Stimulated activated CD8-positive, alpha-beta memory T cell treated with anti-CD3 and anti-CD28 coated beads, Interleukin-12 subunit alpha, Interleukin-12 subunit beta, amount 100 ng/mL, for 4 hours (primary cell): ENCODE measurements at places on chromosomes 11 and 22.

GRCh38 chr22:43591380-43591779 is 179.6 kb downstream of the MPPED1 start:
- DNase-seq = no peak

DNA sequence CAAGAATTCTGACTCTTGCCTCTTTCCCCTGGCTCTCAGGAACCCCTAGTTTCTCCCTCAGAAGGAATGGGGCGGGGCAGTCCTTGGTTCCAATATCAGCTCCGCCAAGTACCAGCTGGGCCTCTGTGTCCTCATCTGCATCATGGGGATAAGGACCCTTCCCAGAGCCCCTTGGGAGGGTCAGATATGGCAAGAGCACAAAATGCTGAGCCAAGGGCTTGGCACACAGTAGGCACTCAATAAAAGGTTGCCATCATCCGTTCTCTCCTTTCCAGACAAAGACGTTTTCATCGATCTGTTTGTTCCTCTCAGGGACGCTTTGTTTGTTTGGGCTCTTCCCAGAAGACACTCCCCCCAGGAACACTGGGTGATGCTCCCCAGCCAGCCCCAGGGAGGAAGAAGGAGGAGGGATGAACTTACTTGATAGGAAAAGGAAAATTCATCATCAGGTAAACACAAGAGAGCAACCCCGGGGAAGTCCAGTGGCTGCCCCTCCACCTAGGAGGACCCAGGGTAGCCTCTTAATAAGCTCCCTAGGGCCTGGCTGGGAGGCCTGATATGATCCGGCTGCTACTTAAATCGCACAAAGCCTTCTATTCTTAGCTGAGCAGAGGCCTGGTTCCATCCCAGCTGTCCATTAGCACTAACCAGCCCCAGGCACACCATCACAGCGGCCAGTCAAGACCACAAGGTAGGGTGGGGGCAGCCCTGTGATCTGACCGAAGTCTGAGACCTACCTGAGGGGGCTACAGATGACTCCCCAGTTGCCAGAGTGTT is 19.6 kb downstream of the GDPD5 start:
- no peak for DNase-seq

GRCh38 chr11:66172146-66172545 is 96.3 kb upstream of the RAB1B start:
- no peak for DNase-seq

DNA sequence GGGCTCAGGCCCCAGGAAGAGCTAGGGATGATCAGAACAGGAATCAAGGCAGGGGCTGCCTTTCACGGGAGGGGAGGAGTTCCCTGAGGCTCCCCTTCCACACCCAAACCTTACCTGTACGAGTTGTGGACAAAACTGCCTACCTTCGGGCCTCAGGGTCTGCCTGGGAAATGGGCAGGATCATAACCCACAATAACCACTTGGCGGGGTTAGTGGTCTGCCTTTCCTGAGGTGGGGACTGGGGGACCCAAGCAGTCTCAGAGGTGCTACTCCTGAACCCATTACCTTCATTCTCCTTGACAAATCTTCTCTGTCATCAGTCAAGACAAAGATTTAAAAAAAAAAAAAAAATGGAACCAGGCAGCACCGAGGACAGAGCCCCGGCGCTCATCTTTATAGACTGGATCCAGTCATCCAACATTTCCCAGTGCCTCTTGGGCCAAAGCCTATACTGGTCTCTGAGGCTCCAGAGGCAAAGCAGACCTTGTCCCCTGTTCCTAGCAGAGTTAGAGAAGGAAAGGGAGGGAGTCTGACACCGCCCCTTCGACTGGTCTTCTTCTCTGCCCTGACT is 14.2 kb downstream of the P2RY6 start:
- DNase-seq = no peak

DNA sequence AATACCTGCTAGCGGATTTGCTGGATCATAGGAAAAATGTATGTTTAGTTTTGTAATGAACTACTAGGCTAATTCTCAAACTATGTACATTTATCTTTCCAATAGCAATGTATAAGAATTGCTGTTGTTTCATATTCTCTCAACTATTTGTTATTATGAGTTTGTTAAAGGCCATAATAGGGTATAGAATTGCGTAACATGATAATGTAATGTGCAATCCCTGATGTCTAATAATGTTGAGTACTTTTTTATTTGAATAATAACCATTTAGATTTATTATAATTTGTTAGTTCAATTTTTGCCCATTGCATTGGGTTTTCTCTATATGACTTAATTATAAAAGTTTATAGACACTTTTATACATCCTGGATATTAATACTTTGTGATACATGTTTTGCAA is 801.6 kb downstream of the LUZP2 start:
- no peak for DNase-seq

GRCh38 chr11:78313898-78314297 is 103.7 kb downstream of the GAB2 start:
- no peak for DNase-seq

GRCh38 chr11:125091247-125091876 is 20.1 kb downstream of the TMEM218 start:
- no peak for DNase-seq

DNA sequence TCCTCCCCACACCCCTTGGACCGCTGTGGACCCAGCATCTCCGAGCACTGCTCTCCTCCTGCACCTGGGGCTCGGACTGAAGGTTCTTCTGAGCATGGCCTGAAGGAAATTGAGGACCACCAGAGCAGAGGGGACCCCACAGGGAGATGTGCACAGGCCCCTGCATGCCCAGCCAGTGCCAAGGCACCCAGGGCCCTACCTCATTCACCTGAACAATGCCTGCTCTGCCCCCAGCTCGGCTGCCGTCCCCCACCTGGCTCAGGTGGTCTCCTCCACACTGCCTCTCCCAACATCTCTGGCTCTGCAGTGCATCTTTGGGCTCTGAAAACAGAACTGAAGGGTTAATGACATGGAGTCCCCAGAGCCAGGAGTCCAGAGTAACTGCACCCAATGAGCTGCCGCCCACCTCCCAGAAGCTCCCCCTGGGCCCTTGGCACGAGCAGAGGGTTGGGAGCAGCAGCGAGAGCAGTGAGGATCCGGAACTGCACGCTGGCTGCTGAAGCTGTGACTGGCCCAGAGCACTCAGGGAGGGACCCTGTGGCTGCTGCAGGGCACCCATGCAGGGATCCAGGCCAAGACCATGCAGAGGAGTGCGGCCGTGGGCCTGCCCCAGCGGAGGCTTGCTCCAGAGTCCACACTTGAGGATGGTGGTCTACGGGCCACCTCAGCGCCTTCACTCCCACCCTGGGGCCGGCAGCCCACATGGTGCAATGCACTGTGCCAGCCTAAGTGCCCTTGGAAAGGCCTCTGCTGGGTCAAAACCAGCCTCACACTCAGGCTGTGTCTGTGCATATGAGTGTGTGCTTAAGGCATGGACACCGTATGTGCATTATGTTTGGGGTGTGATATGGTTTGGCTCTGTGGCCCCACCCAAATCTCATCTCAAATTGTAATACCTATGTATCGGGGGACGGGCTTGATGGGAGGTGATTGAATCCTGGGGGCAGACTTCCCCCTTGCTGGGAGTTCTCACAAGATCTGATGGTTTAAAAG is 686.1 kb downstream of the TBC1D22A start:
- no peak for DNase-seq

DNA sequence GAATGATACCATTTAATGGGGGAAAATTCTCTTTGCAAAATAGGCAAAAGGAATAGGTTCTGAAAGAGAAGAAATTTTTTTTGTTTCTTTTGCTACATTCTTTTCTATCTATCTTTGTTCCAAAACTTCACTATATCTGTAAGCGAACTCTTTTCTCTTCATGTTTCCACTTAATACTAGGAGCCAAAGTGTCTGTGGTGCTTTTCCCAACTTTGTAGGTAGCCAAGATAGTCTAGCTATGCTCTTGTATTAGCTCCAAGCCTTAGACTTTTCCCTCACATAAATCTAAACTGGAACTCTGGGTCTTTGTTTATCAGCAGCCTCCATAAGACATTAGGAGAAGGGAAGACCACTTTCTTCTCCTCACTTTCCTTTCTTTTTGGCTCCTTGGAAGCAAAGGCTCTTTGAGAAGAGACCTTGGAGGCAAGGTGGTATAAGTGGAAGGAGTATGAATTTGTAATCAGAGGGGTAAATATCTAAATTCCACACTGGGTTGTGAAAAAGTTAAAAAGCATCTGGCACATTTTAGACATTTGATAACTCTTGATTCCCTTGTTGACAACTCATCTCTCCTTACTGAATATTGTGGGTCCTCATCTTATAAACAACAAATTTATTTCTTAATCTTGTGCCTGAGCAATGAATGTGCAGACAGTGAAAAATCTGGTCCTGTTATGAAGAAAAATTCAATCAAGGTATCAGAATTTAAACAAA is 130.0 kb downstream of the EHF start:
- DNase-seq = no peak

DNA sequence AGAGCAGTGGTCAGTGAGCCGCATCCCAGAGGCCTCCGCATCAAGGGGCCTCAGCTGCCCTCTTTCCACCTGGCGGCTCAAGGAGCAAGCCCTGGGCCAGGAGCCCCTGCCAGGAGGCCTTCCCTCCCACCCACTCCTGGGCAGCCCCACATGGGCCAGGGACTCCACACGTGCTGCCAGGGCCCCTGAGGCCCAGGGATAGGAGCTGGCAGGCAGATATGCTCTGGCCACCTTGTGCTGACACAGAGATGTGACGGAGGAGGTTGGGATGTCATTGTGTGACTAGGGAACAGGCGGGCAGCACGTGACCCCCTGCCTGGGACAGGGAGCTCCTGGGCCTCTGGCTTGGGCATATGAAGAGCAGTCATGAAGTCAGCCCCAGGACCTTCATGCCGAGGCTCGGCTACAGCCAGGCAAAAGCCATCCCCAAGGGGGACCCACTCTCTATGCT is 77.9 kb downstream of the PIWIL3 start:
- DNase-seq = no peak

DNA sequence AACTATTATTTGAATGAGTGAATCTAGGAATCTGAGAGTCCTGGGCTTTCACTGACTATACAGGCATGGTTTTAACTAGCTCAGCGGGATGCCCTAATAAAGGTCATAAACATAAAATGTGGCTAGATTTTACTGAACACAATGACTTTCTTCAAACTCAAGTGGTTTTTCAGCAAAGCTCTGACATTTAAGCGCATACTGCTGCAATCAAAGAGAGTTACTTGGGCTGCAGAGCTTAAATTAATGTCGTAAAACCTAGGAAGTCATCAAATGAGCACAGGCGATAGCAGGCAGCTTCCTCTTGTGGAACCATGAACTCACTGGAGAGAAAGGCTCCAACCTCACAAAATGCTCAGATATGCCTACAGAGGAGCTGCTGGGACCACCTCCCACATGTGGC is 6.7 kb downstream of the CSNK2A3 start:
- DNase-seq = no peak

DNA sequence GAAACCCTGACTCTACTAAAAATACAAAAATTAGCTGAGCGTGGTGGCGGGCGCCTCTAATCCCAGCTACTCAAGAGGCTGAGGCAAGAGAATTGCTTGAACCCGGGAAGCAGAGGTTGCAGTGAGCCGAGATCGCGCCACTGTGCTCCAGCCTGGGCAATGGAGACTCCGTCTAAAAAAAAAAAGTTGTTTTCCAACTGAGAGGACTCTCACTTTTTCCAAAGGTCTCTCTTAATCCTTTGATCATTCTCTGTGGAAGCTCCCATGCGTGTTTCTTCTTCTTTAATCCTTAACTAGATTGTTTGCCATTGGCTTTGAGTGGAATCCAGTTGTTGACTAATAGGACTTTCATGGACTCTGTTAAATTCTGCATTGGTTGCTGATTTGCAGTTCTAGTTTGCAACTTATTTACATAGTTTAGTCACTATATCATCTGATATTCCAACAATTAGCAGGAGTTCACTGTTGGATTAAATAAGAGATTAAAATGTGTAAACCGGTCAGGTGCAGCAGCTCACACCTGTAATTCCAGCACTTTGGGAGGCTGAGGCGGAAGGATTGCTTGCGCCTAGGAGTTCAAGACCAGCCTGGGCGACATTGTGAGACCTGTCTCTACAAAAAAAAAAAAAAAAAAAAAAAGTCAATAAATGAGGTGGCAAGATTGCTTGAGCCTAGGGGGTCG is 79.7 kb downstream of the C22orf31 start:
- DNase-seq = no peak

DNA sequence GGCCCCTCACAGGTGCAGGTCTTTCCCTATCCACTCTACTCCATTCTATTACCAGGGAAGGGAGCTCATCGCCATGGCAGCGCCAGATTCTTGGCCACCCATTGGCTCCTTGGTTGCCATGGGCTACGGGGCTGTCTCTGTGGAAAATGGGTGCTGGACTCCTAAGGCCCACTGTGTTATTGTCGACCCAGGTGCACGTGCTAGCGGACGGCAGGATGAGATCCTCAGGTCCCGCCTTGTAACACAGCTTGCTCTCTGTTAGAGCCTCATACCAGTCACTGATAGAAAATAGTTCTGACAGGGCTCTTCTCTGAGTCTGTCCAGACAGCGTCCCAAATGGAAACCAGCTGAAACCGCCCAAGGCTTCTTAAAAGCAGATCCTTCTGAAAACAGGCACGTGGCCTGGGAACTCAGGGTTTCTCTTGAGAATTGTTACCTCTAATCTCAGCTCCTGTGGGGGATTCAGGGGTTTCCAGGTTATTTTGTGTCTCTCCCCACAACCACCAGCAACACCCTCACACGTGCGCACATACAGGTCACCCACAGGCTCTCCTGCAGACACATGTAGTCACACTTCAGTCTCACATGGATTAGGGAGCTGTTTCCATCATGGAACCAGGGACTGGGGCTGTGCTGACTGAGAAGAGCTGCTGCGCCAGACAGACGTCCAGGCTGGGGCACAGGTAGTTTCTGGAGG is 1.5 kb downstream of the TUB start:
- no peak for DNase-seq

- no peak for DNase-seq
These were observed 76.0 kb downstream of the CWC15 start for GRCh38 chr11:94897330-94897768.
